ENCODE measurements at places on chromosomes 2 and 18. TPM values are rescaled to one million over a fixed set of nuclear protein-coding genes. Genes with fewer than 3 reads are reported as not detected.
A peak's percentile ranks its signal among the peaks of the same experiment; 100 is the strongest.

GRCh38 chr2:68188831-68189230, 31.1 kb downstream of the PNO1 start:
- H3K27me3 ChIP-seq, result no peaks in the 10 kb centered on the region
- peaks cover 87% of the 10 kb centered on the region for H3K4me1 ChIP-seq
- peak overlapping the region; percentile 62 for H3K4me3 ChIP-seq
- DNase-seq, result no peak
- H3K36me3 ChIP-seq, result no peaks in the 10 kb centered on the region

GRCh38 chr2:29250977-29251376, 135.8 kb downstream of the CLIP4 start:
- H3K36me3 ChIP-seq, result no peaks in the 10 kb centered on the region
- no peaks in the 10 kb centered on the region for H3K4me1 ChIP-seq
- H3K27me3 ChIP-seq, result peaks cover 6% of the 10 kb centered on the region
- no peak overlapping the region for H3K27ac ChIP-seq
- H3K4me3 ChIP-seq, result no peak overlapping the region

DNA sequence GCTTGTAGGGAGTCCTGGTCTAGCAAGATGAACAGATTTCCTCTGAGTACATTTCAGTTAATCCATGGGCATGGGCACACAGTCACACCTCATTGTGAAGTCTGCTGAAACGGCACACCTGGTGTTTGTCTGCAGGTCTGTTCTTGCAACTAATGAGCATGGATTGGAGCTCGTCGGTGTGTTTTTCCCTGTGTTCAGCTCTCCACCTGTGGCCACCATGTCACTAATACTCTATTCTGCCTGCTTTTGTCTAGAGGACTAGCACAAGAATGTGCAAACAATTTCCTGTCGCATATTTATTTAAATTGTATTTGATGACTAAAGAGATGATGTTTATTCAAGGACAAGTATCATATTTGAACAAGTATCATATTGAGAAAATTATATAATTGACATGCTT, 24.5 kb upstream of the PPP4R1 start:
- H3K4me1 ChIP-seq, result no peaks in the 10 kb centered on the region
- no peak for DNase-seq
- H3K27ac ChIP-seq, result no peak overlapping the region
- H3K4me3 ChIP-seq, result no peak overlapping the region

- peaks cover 3% of the 10 kb centered on the region for H3K27me3 ChIP-seq
- H3K4me1 ChIP-seq, result peaks cover 16% of the 10 kb centered on the region
- H3K4me3 ChIP-seq, result no peak overlapping the region
- H3K36me3 ChIP-seq, result peaks cover 3% of the 10 kb centered on the region
Observed at GRCh38 chr2:61959381-61960293, 54.2 kb downstream of the COMMD1 start.

DNA sequence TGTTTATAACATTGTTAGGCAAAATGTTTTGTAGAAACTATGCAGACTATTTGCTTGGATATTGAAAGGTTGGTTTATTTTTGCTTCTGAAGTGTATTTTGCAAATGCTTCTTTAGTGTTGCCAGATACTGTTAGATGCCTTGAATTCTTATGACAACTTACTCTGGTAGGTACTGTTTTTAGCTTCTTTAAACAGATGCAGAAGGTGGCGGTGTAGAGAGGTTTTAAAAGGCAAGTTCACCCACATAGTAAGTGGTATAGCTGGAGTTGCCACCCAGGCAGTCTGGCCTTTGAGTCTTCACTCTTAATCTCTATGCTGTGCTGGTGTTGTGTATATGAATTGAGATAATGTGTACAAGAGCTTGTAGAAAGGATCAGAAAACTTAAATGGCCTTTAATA, 3.6 kb downstream of the PCYOX1 start:
- peaks cover 6% of the 10 kb centered on the region for H3K36me3 ChIP-seq
- H3K27ac ChIP-seq, result no peak overlapping the region
- H3K4me1 ChIP-seq, result peaks cover 28% of the 10 kb centered on the region
- H3K4me3 ChIP-seq, result no peak overlapping the region

- peaks cover 8% of the 10 kb centered on the region for H3K27me3 ChIP-seq
- DNase-seq, result no peak
- H3K4me3 ChIP-seq, result no peak overlapping the region
Observed at GRCh38 chr2:236209535-236209934, 41.3 kb upstream of the GBX2 start.

- no peak for DNase-seq
- peaks cover 10% of the 10 kb centered on the region for H3K4me1 ChIP-seq
- peaks cover 6% of the 10 kb centered on the region for H3K27me3 ChIP-seq
Observed at GRCh38 chr2:218063486-218063885, 5.6 kb upstream of the RUFY4 start.

DNA sequence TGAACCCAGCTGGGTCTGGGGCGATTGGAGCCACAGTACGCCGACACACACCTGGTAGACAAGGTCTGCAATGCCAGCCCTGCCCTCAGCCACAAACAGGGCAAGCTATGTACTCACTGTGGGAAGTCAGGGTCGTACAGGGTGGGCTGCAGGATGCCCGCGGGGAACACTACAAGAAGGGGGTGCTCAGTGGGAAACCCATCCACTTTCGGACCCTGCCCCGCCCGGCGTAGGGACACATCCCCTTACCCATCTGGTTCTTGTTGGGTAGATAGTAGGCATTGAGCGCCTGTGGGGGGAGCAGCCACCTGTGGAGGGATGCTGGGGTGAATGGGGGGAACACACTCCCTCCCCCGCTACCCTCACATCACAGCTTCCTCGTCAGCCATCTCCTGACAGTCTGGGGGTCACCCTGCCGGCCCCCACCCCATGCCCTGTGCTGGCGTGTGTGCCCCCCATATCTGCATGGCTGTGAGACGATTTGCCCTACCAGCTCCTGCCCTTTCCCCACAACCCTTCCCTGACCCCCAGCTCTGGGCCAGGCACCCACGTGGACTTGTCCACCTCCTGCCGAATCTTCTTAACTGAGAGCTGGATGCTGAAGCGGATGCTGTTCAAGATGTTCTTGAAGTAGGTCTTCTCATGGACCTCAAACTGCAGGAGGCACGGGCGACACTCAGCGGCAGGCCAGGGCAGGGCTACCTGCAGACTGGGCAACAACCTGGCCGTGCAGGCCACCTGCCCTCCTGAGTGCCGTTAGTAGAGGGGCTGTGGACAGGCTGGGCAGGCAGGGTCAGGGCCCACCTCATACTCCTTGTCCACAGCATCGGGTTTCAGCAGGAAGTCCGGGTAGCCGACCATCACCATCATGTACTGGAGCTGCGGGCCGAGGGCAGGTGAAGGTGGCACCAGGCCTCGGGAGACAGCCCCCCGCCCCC, 5.1 kb downstream of the ECEL1 start:
- DNase-seq, result no peak
- no peaks in the 10 kb centered on the region for H3K36me3 ChIP-seq
- no peaks in the 10 kb centered on the region for H3K4me1 ChIP-seq
- no peaks in the 10 kb centered on the region for H3K27me3 ChIP-seq
- H3K4me3 ChIP-seq, result no peak overlapping the region
- H3K27ac ChIP-seq, result no peak overlapping the region

- no peak overlapping the region for H3K4me3 ChIP-seq
- H3K27ac ChIP-seq, result no peak overlapping the region
- H3K36me3 ChIP-seq, result no peaks in the 10 kb centered on the region
Observed at GRCh38 chr2:207805566-207806226, 36.0 kb upstream of the FZD5 start.

GRCh38 chr18:55650363-55650870, 62.4 kb upstream of the TCF4 start:
- no peaks in the 10 kb centered on the region for H3K4me1 ChIP-seq
- DNase-seq, result no peak
- no peak overlapping the region for H3K27ac ChIP-seq
- no peak overlapping the region for H3K4me3 ChIP-seq

DNA sequence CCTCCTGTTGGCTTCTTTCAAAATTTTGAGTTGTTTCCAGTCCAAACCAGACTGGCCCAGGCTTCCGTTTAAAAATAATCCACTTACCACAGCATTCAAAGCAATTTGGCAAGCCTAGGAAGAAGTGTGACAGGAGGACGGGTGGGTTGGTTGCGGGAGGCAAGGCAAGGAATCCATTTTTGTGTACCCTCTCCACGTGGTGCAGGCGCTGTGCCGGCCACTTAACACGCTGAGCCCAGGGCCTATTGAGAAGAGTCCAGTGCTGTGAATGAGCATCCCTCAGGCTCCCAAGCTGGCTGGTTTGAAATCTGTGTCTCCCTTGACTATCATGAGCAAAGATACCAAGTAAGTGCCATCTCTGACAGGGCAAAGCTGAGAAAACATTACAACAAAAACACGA, 160.9 kb downstream of the NCKAP5 start:
- H3K4me1 ChIP-seq, result no peaks in the 10 kb centered on the region
- no peak for DNase-seq
- H3K4me3 ChIP-seq, result no peak overlapping the region

The SERPINB12 gene
- polyA plus RNA-seq, result not detected

The PIKFYVE gene
- 5.5 TPM for polyA plus RNA-seq

The CCDC102B gene
- polyA plus RNA-seq, result 6.2 TPM

The SLC23A3 gene
- polyA plus RNA-seq, result not detected

The SEPTIN10 gene
- not detected for polyA plus RNA-seq

The CFAP210 gene
- polyA plus RNA-seq, result not detected

The C2orf80 gene
- polyA plus RNA-seq, result not detected
